ENCODE measurements at places on chromosomes 11 and 22.

- DNase-seq, result no peak
Measured at GRCh38 chr11:11521306-11522002, 100.4 kb downstream of the GALNT18 start.

- peak; percentile 20 for DNase-seq
Measured at GRCh38 chr11:120137611-120138521, at the start of gene TRIM29. TRIM29 (minus strand) TSS chr11:120138113; CDS start chr11:120138031, 82 bp downstream.

GRCh38 chr11:59141673-59142460, 789 bp upstream of the FAM111A start:
- no peak for DNase-seq

DNA sequence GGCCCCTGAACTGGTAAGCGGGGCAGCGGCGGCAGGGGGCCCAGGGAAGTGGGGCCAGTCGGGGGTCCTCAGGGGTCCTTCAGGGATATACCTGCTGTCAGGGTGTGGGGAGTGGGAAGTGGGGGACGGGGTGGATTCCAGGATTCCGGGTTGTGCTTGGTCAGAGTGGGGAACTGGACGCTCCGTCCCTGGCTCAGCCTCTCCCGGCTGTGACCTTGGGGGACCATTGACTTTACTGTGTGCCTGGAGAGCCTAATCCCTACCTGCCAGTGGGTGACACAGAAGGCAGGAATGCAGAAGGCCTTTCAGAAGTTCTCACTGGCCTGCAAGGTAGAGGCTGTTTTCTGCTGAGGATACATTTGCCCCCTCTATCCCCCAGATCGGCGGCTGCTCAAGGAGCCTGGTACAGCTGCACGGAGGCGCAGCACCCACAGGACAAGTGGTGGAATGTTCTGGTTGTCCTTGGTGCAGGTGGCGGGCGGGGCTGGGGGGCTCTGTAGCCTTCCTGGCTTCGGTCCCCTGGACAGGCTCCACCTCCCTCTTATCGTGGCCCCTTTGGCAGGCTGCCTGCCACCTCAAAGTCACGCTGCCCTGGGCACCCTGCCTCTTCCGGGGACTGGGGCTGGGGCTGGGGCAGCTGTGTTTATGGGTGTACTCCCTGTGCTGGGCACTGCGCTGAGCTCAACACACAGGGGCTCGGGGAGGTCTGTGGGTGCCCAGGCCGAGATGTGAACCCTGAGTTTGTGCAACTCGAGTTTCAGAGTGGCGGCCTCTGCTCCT, 18.4 kb downstream of the KCNQ1 start:
- DNase-seq, result no peak

- DNase-seq, result no peak
Measured at GRCh38 chr22:19987394-19988306, 29.0 kb downstream of the ARVCF start.

- DNase-seq, result no peak
Measured at GRCh38 chr22:26394777-26395176, 34.3 kb upstream of the ASPHD2 start.

- DNase-seq, result no peak
Measured at GRCh38 chr11:30595934-30596333, 9.8 kb upstream of the MPPED2 start.

GRCh38 chr11:1708716-1709115, 11.7 kb downstream of the KRTAP5-6 start:
- DNase-seq, result no peak

DNA sequence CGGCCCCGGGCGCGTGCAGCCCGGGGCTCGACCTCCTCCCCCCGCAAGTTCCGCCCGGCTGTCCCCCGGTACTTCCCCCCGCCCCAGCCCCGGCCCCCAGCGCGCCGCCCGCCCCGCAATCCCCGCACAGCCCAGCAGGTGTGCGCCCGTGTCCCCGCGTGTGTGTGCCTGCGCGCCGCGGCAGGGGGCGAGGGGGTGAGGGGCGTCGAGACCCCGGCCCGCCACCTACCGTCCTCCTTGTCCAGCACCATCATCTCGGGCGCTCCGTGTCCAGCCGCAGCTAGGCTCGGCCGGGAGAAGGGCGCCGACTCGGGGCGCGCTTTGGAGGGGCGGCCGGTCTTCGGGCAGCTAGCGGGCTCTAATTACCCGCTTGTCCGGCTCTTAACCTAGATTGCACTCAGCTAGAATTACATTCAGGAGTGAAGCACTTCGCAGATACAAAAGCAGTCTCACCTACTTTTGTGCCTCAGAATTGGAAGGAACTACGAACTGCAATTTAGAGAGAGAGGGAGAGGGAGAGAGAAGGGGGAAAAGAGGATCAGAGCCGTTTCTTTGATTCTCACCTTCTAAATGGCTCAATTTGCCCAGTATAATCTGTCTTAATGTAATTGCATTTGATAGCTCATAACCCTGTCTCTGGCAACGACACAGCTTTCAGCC, 439 bp downstream of the LMO1 start:
- DNase-seq, result no peak

DNA sequence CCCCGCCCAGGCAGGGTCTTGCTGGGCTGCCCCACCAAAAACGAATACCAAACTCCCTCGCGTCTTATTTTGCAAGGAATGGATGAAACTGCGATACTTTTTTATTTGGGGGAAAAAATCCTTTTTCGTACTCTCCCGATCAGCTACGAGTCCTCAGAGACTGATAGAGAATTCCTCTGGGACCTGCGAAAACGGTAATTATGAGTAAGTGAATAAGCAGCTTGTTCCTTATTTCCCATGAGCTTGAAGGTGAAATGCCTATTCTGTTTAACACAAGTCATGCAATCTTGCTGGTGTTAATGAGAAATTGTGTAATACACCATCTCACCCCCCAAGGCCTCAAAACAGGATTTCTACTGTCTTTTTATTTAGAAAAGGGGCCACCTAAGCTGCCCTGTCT, 5.5 kb downstream of the GRK3 start:
- DNase-seq, result no peak

GRCh38 chr11:61971248-61972111, 4.0 kb upstream of the FTH1 start:
- DNase-seq, result peak; percentile 86

DNA sequence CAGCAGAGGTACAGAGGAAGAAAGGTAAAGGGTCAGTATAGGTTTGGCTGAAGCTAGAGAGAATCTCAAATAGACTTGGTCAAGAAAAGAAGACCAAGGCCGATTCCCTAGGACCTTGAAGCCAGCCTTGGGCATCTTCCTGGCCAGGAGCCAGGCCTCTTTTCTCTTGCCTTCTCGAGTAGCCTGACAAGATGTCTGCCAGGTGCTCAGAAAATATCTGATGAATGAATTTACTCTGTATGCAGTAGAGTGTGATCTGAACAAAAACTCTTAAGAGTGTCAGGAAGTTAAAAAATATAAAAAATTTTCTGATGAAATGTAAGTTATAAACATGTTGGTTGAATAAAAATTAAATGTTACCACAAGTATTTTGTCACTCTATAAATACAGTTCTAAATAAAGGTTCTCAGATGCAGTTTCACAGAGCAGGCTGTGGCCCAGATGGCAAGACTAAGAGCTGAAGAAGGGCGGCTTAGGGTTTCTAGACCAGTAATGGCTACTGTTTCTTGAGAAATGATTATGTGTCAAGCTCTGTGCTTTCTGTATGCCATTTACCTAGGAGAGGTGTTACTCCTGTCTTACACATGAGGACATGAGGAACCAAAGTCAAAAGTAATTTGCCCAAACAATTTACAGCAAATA, 98.1 kb downstream of the ATXN10 start:
- no peak for DNase-seq

- DNase-seq, result no peak
Measured at GRCh38 chr22:49251371-49251770, 576.3 kb downstream of the BRD1 start.

GRCh38 chr11:75202195-75202594, 38.4 kb upstream of the TPBGL start:
- DNase-seq, result no peak

- DNase-seq, result no peak
Measured at GRCh38 chr11:2670541-2671100, 29.2 kb downstream of the KCNQ1OT1 start.

- no peak for DNase-seq
Measured at GRCh38 chr11:1784761-1785650, 21.3 kb upstream of the CTSD start.

GRCh38 chr11:86523738-86524619, 148.4 kb downstream of the ME3 start:
- DNase-seq, result no peak
